Caki2 (cell line): ENCODE measurements at places on chromosomes 1 and 21.

GRCh38 chr1:116382321-116382720 lies 9.3 kb downstream of the ATP1A1 start:
- DNase-seq: no peak

DNA sequence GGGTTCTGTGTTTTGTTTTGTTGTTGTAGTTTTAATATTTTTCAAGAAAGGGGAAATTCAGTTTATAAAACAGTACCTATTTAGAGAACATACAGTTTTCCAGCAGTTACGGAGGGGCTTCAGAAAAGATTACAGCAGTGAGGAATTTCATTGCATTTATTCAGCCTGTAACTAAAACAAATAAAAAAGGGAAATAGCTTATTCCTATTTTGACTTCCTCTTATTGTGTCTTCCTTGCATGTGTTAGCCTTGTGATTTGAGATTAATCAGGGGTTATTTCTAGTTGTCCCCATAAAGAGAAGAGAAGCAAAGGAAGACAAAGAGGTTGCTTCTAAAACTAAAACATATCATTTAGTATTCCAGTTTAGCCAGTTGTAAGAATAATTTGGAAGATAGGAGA lies 35.0 kb downstream of the CTTNBP2NL start:
- DNase-seq: no peak

DNA sequence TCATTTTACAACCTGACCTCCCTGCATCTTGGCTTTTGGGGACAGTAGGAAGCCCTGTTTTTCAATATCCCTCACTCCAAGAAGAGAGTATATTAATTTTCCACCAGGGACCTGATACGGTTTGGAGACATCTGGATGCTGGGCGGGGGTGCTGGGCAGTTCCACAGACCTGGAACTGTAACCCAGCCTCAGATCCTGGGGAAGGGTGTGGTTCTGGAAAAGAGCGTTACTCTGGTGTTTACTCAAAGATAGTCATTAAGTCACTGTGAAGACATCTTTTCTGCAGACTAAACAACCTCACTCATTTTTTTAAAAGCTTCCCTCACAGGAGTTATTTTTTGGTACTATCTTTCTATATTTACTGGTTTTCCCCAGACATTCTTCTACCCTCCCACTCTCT lies 189.8 kb downstream of the CLIC6 start:
- DNase-seq: no peak

DNA sequence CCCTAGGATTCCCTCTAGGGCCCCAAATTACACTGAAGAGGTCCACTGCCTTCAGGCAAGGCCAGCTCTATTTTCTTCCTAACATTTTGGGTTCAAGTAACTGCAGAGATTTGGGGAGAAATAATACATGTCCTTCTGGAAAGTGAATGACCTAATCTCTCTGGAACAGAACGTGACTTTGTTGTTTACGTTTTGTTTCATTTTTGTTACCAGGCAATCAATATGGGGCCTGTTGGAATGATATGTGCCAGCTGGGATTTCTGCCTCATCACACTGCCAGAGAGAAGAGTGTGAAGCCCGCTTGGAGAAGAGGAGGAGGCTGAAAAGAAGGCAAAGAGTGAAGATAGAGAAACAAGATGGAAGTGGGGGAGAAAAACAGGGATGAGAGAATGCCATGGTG lies 116.7 kb downstream of the FASLG start:
- no peak for DNase-seq

GRCh38 chr1:172537827-172538391 lies 5.0 kb downstream of the SUCO start:
- no peak for DNase-seq

- no peak for DNase-seq
These were observed 38.0 kb upstream of the PTGFRN start for GRCh38 chr1:116871779-116872146.

DNA sequence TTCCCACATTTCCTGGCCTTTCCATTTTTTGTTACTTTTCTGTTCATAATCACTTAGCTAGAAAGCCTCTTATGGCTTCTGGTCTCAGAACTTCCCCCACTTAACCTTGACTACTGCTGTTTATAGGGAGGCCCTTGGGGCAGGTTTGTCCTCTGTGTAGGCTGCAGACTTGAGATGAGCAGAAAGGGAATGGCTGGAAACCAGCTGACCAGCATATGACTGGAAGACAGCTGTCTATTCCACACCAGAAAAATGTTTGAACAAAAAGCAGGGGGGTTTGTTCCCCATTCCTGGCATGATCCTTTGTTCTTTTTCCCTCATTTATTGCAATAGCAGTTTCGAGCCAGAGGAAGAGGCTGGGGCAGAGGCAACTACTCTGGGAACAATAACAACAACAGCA lies 4.9 kb upstream of the SH3D21 start:
- no peak for DNase-seq

DNA sequence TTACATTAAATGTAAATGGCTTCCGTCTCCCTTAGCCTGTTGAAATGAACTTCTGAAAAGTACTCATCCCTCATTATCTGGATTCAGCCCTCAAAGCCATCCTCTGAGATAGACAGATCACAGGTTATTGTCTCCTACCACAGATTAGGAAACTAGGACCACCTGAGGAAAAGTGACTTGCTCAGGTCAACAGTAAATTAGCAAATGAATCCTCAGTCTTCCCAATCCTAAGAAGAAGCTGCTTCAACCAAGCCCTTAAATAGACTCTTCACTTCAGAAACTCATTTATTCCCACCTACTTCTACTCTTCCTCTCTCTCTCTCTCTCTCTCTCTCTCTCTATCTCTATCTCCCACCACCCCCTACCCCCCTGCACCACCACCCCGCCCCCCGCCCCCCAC lies 152.3 kb downstream of the DMRTA2 start:
- DNase-seq: no peak

DNA sequence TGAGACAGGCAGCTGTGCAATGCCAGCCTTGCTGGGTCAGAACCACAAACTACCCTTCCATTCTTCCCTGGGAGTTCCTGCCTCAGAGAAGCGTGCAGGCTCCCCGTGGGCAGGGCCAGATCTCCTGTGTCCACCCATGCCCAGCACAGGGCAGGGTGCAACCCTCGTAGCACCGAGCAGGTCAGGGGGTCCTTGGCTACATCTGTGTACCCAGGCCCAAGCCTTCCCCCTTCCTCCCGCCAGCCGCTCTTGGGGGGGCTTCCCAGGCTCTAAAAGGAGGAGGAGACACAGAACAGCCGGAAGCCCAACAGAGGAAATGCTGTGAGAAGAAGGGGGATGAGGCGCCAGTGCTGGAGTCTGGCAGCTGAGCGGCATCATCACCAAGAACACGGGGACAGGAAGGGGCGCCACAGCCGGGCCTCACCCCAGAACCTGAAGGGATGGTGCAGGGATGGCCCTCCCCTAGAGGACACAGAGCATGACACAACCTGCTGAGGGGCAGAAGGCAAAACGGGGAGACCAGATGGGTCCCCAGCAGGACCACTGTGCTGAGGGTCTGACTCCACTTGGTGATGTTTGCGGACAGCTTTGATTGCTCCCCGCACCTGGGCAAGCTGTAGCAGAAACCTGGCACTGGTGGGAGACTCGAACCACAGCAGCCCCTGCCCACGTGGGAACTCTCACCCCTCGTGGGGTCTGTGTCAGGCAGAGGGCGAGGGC lies 233.2 kb downstream of the NPHP4 start:
- no peak for DNase-seq

- DNase-seq: no peak
These were observed 5.3 kb upstream of the PFKL start for GRCh38 chr21:44294391-44295162.

GRCh38 chr21:26470351-26471098 lies 102.6 kb downstream of the CYYR1 start:
- no peak for DNase-seq

- no peak for DNase-seq
These were observed 36.3 kb downstream of the PRDM16 start for GRCh38 chr1:3105167-3105863.

DNA sequence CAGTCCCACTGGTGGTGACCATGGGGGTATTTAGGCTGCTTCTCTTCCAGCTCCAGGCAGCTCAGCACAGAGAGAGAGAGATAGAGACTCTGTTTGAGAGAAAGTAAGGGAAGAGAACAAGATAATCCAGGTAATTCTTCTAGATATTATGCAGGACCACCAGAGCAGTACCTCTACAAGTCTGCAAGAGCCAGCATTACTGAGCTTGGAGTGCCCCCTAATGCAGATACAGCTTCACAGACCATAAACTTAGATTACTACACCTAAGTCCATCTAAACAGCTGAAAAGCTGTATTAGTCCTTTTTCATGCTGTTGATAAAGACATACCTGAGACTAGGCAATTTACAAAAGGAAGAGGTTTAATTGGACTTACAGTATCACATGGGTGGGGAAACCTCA lies 570.3 kb downstream of the LRRIQ3 start:
- no peak for DNase-seq

DNA sequence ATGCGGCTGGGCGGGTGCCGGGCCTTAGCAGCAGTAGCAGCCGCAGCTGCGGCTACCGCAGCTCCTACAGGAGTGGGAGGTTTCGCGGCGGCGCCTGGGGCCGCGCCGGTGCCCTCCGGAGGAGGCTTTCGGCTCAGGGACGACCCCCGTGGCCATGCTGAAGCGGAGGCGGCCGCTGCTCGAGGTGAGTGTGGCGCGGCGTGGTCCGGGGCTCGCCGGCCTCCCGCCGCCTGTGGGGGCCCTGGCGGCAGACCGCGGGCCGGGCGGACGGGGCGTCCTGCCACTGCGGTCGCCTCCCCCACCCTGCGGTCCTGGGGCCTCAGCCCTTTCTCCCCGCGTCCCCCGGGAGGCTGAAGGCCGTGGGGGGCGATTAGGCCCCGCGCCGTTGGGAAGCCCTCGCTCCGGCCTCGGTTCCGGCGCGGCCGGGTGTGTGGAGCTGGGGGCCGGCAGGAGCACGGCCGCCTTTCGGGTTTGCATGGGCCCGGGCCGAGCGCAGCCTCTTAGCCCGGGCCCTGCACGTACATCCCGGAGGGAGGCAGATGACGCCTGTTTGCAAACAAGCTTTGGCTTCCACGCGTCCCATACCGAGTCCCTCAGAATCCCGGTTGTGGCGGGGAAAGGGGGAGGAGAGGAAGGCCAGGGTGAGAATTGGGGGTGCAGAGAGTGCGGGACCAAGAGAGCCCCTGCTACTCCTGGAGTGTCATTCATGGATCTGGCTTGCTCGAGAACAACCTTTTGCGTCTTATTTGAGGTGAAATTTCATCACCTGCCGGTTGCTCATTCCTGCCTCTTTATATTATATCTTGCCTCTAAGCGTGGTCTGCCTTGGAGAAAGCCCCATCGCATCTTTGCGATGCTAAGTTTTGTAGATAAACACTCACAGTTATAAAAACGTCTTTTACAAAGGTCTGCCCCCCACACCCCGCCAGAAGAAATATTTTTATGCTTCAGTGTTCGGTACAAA lies 613 bp downstream of the ZFYVE9 start:
- DNase-seq: peak; percentile 72

- DNase-seq: no peak
These were observed 20.0 kb upstream of the CNN3 start for GRCh38 chr1:94946886-94947285.

DNA sequence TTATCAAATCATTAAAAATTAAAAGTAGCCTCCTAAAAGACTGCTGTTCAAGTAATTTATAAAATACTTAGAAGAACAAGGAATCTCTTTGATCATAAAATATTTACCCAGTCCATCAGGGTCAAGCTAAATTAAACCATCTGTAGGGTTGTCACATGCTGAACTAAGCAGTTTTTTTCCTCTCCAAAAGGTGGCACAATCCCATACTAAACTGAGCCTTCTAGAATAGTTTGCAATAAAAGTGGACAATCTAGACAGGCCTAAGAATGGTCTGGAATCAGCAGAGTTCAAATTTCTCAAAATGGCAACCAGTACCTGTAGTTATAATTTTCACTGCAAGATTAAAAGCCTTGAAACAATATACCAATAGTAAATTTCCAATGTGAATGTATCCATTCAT lies 194.8 kb downstream of the EIF4G3 start:
- DNase-seq: no peak

- DNase-seq: no peak
These were observed 9.7 kb downstream of the SOAT1 start for GRCh38 chr1:179303200-179303785.

GRCh38 chr1:29708381-29708780 lies 472.1 kb downstream of the PTPRU start:
- DNase-seq: no peak

DNA sequence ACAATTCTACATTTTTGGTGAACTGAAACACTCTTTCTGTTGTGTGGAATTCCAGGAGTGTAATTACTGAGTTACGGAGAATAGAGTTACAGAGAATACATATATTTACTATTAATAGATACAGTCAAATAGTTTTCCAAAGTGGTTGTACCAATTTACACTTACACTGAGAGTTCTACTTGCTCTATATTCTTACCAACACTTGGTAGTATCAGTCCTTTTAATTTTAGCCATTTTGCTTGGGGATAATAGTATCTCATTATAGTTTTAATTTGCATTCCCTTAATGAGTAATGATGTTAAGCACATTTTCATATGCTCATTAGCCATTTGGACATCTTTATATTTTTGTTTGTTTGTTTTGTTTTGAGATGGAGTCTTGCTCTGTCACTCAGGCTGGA lies 28.9 kb downstream of the AGO4 start:
- no peak for DNase-seq

GRCh38 chr21:32597205-32597604 lies 11.9 kb upstream of the TCP10L start:
- peak; percentile 73 for DNase-seq

DNA sequence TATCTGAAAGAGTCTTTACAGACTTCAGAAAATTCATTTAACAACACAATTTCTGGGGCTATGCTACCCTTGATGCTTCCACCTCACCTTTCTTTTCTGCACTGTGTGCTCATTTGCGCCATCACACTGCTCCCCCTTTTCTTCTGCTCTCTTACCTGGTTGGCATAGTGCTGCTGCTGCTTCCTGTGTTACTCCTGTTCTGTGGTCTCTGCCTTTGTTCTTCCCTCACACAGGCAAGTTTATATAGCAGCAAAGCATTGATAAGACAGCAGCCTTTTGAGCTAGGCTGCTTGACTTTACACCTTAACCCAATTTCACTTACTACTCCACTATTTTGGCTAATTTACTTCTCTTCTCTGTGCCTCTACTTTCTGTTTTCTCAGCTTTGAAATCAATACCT lies 18.3 kb downstream of the SGIP1 start:
- DNase-seq: no peak
